NCI-H460 (cell line): ENCODE measurements at places on chromosomes 1 and 21. TPM values are rescaled to one million over a fixed set of nuclear protein-coding genes. Genes with fewer than 3 reads are reported as not detected.

BMP8B gene
- total RNA-seq, result 1.7 TPM in 2 replicates

ACOT11 gene
- 0.07 and 0.20 TPM in 2 replicates for total RNA-seq

KRTAP13-2 gene
- not detected in 2 replicates for total RNA-seq

ASCL5 gene
- 0.15 TPM in 1 of 2 replicates, not detected in the other for total RNA-seq

IGSF3 gene
- total RNA-seq, result 1.7 and 1.8 TPM in 2 replicates

COL24A1 gene
- 0.09 and 0.30 TPM in 2 replicates for total RNA-seq

HSD11B1 gene
- not detected in 2 replicates for total RNA-seq

SHISAL2A gene
- not detected in 2 replicates for total RNA-seq

TMEM82 gene
- not detected in 2 replicates for total RNA-seq

SLC25A44 gene
- total RNA-seq, result 18.4 and 19.1 TPM in 2 replicates

OR6K2 gene
- not detected in 2 replicates for total RNA-seq

RBP7 gene
- total RNA-seq, result 0.49 and 0.62 TPM in 2 replicates

DNA sequence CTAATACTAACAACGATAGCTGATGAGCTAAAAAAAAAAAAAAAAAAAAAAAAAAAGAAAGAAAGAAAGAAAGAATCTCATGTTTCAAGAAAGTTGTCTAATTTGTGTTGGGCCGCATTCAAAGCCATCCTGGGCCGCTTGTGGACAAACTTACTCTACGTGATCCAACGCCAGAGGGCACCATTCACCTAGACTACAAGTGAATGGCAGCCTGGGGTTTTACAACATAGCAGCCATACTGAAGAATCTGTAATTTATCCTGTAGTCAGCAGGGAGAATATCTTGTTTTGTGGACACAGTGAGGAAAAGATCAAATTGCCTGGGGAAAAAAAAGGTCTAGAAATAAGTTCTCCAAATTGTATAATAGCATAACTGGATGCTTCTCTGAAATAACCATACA, 47.0 kb downstream of the CYP2J2 start:
- DNase-seq, result peak; percentile 47

GRCh38 chr1:205668951-205669340, 11.4 kb downstream of the SLC45A3 start:
- DNase-seq, result no peak

GRCh38 chr1:30668024-30668423, 55.4 kb downstream of the MATN1 start:
- DNase-seq, result no peak

- DNase-seq, result no peak
Observed at GRCh38 chr1:155967341-155968050, 10.9 kb downstream of the ARHGEF2 start.

GRCh38 chr1:212655668-212656440, 43.8 kb downstream of the BATF3 start:
- DNase-seq, result no peak

- no peak for DNase-seq
Observed at GRCh38 chr1:227666286-227666685, 68.8 kb downstream of the JMJD4 start.

GRCh38 chr21:16837721-16838120, 675.1 kb upstream of the CXADR start:
- no peak for DNase-seq

DNA sequence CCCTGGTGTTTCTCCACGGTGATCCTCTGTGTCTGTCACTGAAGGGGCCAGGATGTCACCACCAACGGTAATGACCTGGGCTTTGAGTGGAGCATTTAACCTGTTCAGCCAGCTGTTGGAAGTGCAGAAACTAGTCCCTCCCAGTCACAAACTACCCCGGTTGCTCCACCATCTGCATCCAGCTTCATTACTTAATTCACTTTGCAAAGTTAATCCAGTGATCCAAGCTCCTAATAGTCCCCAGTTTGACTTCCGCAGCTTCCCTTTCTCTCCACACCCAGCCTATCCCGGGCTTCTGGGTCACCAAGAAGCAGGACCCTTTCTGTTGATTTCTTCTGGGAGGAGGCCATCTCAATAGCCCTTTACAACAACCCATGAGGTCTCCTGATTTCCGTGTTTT, 63.5 kb downstream of the MDM4 start:
- DNase-seq, result no peak

DNA sequence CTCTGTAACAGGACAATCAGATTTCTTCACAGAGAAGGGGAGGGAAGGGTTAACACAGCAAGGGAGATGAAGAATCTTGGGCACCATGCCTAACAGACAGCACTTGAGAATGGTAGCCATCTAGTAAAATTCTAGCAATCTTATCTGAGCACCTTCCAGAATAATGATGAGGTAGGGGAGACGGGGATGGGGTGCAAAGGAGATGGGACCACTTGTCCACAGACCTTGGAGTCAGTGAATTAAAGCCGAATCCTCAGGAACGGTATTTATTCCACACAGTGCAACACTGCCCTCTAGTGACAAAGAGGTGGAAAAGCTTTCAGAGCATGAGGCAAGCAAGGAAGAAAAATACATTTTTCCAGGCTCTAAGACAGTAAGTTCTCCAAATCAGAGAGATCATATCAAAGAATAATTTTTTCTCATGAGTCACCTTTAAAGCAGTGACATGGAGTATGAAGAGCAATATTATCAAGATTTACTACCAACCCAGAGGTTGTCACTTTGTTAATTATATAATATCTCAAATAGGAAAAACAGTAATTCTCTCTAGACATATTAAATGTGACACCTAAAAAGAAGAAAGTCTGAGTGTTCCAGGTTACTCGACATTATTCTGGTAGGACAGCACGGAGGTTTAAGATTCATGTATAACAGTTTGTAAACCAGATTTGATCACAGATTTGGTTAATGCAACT, 43.3 kb upstream of the LPAR3 start:
- peak; percentile 51 for DNase-seq

DNA sequence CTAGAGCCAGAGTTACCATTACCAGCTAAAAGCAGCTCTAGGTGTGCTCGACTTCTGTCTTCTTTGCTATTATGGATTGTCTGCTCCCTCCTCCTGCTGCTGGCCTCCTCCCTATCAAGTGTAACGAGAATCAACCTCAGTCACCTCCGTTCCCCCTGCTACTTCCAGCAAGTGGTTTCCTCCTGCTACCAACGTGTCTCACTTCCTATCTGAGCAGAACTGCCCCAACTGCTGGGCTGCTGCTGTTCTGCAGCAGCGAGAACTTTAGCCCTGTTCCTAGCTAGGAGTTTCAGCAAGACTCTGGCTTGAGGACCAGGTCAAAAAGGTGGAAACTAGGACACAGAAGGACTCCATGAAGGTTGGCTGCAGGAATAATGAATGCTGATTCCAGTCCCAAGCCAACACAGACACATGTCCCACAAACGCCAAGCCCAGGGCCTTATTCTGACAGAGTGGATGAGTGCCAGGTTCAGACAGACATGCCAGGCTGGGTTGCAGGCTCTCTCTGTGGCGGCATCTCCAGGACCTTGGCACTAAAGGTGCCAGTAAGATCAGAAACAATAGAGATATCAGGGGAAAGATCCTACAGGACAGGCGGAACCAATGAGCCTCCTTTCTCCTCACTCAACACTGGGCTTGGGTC, 46.9 kb downstream of the CD34 start:
- no peak for DNase-seq

DNA sequence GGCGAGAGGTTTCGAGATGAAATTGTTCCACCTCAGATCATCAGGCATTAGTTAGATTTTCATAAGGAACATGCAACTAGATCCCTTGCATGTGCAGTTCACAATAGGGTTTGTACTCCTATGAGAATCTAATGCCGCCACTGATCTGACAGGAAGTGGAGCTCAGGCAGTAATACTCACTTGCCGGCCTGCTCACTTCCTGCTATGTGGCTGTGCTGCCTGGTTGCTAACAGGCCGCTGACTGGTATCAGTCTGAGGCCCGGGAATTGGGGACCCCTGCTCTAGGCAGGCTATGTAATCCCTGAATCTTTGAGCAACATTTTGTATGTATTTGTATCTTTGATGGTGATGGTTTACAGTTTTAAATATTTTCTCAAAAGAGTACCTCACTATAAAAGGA, 32.5 kb downstream of the XKR8 start:
- no peak for DNase-seq

DNA sequence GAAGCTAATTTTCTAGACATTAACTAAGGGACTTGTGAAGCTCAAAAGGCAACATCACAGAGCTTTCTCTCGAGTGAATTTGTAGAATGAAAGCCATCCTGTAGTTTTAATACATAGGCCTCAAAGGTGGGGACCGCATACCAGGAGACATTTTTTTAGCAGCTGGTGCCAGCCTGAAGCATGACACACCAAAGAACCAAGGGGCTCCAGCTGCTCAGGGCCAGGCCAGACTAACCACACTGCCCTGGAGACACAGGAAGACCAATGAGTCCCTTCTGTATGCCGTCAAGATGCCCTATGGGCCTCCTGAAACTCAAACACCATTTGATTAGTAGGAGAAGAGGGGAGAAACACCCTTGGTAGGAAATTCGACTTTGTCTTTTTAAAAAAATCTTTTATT, 113.9 kb upstream of the CACNA1E start:
- no peak for DNase-seq

- no peak for DNase-seq
Observed at GRCh38 chr1:181190364-181191035, 102.0 kb downstream of the IER5 start.

GRCh38 chr1:45430490-45430889, 60.5 kb downstream of the TESK2 start:
- DNase-seq, result no peak

DNA sequence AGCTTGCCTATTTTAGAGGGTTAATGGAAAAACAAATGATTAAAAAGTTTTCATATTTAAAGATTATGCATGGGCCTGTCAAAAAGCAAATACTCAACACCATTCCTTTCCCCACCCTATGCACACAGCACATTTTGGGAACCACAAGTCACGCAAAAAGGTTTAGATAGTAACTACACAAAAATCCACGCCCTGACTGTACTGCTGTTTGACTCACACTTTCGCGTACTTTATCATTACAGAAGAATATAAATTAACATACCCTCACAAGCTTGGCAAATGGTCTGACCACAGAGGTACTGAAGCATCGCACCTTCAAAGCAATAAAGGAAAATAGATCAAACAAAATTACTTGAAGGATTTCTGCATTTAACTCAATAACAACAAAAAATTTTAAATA, 1.4 kb downstream of the ATP5PO start:
- no peak for DNase-seq

- no peak for DNase-seq
Observed at GRCh38 chr1:167439301-167439988, 78.9 kb downstream of the CD247 start.

DNA sequence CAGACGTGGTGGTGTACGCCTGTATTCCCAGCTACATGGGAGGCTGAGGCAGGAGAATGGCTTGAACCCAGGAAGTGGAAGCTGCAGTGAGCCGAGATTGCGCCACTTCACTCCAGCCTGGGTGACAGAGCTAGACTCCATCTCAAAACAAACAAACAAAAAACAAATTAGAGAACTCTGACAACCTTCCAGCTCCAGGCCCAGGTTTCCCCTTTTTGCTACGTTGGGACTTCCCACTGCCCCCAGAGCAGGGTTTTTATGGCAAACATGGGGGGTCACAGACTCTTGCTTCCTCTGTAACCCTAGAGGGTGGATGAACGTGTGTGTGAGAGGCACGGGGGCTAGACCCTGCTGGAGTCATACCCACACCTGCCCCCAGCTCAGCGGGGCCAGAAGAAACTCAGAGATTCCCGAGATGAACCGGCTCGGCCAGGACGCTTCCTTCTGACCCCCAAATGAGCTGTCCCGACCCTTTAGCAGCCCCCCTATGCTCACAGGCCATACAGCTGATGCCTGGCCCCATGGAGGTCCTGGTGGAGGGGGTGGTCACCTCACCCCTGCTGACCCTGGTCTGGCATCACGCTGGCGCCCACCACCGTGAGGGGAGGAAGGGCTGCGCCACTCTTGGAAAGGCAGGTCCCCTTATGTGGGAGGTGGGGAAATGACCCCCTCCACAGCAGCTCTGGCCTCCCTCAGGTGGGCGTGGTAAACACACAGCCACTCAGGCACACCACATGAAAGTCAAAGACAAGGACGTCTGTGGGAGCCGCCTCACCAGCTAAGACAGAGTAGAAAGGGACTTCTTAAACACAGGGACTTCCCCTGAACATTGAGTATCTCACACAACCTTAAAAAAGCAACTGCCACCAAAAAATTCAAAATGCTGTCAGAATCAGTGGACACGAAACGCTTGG, 7.1 kb downstream of the GPR157 start:
- no peak for DNase-seq

DNA sequence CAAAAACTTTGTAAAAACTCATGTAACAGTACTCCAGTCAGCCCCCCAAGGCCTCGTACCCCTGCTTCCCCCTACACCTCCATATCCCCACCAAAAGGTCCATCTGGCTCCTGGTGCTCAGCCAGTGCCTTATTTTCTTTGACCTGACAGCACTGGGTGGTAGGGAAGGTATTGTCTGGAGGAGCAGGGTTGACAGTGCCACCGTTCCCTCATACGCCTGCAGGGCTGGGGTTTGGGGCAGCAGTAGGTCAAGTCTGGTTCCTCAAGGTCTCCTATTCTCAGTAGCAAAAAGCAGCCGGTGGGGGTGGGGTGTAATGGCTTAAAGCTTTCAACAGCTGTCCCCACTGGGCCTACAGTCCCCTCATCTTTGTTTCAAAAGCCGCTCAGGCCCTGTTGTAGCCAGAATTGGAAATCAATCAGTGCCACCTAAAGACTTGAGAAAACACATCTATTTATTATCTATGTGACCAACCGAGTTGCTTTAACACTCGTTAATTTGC, 25.3 kb upstream of the TTF2 start:
- no peak for DNase-seq

DNA sequence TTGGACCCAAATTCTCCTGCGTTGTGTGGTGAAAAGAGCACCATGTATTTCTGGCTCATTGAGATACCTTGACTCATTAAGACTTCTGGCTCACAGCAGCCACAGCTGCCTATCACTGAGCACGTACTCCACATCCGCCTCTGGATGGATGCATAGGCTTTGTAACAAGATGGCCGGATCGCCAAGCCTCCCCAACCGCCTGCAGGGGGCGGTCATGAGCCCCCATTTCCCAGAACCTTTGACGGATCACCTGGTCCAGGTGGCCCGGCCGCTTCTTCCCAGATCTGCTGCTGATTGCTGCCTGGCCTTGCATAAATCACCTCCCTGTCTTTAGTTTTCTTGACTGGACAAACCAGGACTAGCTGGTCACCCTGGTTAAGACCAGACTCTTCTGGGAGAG, 156.5 kb upstream of the KLHDC7A start:
- no peak for DNase-seq
